Ascending aorta (tissue), 2 donors: ENCODE measurements at places on chromosomes 6 and 20.

DNA sequence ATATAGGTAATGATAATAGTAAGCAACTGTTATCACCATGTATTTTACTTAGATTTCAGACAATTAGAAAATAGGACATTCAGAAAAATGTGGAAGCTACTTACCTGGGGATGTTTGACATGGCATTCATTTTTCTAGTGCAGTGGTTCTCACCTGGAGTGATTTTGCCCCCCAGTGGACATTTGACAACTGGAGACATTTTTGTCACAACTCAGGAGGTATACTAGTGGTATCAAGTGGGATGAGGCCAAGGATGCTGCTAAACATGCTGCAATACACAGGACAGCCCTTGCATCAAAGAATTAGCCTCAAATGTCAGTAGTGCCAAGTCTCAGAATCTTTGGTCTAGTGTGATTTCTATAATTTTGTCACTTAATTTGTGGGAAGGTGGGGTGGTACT, 36.1 kb downstream of the NUS1 start:
- no peak for DNase-seq

DNA sequence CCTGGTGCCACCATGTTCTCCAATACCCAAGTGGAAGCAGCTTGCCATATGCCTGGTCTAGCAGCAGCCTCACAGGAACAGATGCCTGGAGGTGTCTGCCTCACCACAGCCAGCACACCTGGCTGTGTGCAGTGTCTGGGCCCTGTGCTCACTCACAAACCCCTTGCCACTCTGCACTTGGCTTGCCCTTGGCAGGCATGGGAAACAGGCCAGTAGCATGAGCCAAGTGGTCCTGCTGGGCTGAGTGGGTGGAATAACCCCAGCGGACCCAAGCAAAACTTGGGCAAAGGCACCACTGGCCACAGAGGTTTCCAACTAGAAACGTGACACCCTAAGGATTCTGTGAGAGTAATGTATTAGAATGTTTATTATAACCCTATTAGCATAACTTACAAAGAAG, 600.5 kb upstream of the GJE1 start:
- no peak for DNase-seq

- no peak for DNase-seq
These were observed 135.0 kb upstream of the TNFAIP3 start for GRCh38 chr6:137731960-137732616.

DNA sequence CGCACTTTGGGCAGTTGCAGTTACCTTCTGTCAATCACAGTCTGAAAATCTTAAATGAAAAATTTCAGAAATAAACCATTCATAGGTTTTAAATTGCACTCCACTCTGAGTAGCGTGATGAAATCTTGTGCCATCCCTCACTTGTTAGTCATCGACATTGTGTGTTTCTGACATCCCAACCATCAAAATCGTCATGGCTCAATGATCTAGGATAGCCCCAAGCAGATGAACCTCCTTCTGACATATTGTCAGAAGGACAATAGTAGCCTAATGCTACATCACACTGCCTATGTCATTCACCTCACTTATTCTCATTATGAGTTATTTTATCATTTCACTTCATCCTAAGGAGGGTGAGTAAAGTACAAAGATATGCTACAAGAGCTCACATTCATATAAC, 284.8 kb downstream of the PTPRK start:
- no peak for DNase-seq

DNA sequence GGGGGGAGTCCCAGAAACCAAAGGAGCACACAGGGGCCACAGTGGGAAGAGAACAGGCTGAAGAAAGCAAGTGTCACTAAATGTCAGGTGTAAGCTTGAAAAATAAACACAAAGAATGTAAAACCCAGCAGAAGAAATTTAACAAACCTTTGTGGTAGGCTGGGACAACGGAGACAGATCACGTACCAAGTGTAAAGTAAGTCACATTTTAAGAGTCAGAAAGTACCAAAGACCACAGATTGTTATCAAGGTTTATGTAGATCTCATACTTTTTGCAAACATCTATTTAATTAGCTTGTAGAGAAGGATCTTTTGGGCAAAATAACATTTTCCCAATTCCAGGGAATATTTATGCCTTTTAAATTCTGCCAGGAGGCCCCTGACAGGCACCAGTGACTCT, 1.6 kb downstream of the CLIC5 start:
- DNase-seq: no peak

- no peak for DNase-seq
These were observed 1040.6 kb upstream of the CITED2 start for GRCh38 chr6:140414966-140415620.

GRCh38 chr6:27650620-27651370, 177.9 kb upstream of the ZNF184 start:
- DNase-seq: no peak

GRCh38 chr6:43202451-43202850, 20.5 kb downstream of the CUL9 start:
- DNase-seq: no peak

DNA sequence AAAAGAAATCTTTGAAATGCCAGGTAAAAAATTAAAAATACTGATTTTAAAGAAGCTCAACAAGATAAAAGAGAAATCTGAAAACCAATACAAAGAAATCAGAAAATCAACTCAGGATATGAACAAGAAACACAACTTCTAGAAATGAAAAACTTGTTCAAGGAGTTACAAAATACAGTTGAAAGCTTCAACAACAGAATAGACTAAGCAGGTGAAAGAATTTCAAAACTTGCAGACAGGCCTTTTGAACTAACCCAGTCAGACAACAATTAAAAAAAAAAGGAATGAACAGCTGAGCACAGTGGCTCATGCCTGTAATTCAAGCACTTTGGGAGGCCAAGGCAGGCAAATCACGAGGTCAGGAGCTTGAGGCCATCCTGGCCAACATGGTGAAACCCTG, 57.8 kb downstream of the PDSS2 start:
- no peak for DNase-seq

- DNase-seq: no peak
These were observed 37.6 kb upstream of the CCN6 start for GRCh38 chr6:112016320-112016719.

DNA sequence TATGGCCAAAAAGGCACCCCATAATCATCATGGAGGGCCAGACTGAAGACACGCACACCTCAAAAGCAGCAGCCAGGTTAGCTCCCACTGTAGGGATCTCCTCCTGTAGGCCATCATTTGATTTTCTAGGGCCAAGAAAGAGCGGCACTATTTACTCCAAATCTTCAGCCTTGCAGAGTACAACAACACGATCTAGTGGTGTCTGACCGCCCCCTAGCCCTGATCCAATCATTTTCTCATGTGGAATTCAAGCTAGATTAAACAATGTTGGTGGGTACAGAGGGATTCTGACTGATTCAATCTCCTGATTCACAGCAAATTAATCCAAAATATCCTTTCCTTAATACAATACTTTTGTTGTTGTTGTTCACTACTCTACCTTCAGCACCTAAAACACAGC, 12.5 kb downstream of the GNAS-AS1 start:
- no peak for DNase-seq

GRCh38 chr6:138028893-138029292, 78.3 kb downstream of the PERP start:
- no peak for DNase-seq

GRCh38 chr6:11938285-11938890, 73.7 kb upstream of the HIVEP1 start:
- no peak for DNase-seq

DNA sequence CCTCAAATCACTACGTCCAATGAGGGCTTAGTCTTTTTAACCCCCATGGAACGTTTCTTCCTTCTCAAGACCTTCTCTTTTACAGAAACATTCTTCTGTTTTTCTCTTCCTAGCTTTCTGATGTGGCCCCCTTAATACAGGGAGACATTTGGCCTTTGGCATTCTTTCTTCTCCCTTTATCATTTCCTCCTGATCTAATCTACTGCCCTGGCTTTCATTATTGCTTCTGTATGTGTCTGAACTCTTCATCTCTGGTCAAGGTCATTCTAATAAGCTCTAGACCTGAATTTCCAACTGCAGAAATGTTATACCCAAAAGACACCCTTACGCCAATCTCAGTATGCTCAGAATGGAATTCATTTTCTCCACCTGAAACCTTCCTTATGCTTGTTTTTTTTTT, 18.4 kb upstream of the LAMA4 start:
- no peak for DNase-seq

- DNase-seq: no peak
These were observed 29.2 kb downstream of the NOX3 start for GRCh38 chr6:155426408-155426945.

GRCh38 chr6:11538819-11539468, 1.4 kb downstream of the TMEM170B start:
- no peak for DNase-seq

GRCh38 chr6:119311514-119312142, 37.9 kb downstream of the MAN1A1 start:
- DNase-seq: no peak

- DNase-seq: no peak
These were observed 106.1 kb downstream of the CDC5L start for GRCh38 chr6:44493593-44493992.

DNA sequence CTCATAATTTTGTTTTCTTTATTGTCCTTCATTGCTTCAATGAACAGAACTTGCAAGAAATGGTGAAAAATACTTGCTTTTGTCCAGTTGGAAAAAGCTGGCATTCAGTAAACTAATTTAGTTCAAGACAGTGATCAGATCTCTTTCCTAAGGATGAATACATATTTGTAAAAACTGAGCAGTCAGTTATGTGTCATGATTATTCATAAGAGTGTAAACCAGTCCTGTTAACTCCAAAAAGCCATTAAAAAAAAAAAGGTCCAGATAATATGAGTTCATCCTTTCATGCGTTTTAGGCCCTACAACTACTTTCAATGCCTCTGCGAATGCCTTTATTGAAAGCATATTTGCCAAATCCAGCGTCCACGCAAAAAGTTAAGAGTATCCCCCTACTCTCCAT, 609 bp downstream of the PGM3 start:
- no peak for DNase-seq

GRCh38 chr6:112764377-112764776, 417.2 kb downstream of the RFPL4B start:
- DNase-seq: no peak
